ENCODE measurements at places on chromosomes 6 and 20.

- no peak for DNase-seq
These were observed 10.4 kb upstream of the TDRD6 start for GRCh38 chr6:46677314-46677654.

- no peak for DNase-seq
These were observed 182.2 kb upstream of the RREB1 start for GRCh38 chr6:6925391-6926164.

GRCh38 chr20:4916971-4917881 is 84.1 kb downstream of the SLC23A2 start:
- peak; percentile 14 for DNase-seq

GRCh38 chr20:58822149-58822548 is 28.6 kb downstream of the GNAS-AS1 start:
- no peak for DNase-seq

GRCh38 chr20:43309266-43309665 is 119.6 kb upstream of the PTPRT start:
- DNase-seq: no peak

DNA sequence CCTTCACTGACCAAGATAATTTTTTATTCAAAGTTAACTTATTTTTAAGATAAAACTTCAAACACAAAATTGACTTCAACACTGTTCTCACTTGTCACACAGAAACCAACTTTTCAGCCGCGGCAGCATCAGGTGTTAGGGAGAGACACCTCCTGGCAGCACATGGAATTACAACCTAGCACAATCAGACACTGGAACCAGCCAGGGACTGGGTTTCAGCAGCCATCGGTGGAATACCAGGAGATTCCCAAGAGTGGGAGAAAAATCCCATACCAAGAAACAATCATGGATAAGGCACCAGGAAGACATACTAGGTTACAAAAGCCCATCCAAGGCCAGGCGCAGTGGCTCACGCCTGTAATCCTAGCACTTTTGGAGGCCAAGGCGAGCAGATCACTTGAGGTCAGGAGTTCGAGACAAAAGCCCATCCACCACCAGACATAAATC is 70.0 kb downstream of the SNX5 start:
- no peak for DNase-seq

- no peak for DNase-seq
These were observed 156.3 kb downstream of the FNDC1 start for GRCh38 chr6:159325476-159325875.

- no peak for DNase-seq
These were observed 22.4 kb downstream of the PCMT1 start for GRCh38 chr6:149771925-149772324.

DNA sequence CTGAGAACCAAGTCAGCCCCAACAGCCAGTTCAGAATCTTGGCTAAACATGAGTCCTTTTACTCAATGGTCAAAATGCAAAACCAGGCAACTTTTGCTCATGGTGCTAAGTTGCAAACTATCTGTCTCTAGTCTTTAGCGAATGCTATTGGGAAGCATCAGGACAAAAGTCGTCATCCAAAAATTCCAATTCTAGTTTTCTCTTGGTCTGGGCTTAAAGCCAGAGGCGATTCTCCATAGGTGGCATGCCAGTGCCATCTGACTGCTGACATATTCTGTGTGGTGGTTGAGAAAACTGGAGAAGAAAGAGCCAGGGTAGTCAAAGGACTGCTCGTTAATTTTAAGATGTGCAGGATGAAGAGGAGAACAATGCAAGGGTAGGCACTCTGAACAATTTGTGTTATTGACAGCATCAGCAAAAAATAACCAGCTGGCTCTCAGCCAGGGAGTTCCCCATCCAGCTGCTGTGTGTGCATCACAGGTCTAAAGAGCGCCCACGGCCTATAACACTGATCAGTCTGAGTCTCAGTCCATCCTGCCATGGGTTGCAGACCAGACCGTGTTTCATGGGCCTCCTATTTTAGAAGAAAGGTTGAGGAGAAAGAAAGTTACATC is 313.6 kb downstream of the ALDH8A1 start:
- DNase-seq: no peak

All from AG04449 (cell line).